Peyer's patch (tissue), 4 donors: ENCODE measurements at places on chromosomes 5 and 9. TPM values are rescaled to one million over a fixed set of nuclear protein-coding genes. Genes with fewer than 3 reads are reported as not detected.

DNA sequence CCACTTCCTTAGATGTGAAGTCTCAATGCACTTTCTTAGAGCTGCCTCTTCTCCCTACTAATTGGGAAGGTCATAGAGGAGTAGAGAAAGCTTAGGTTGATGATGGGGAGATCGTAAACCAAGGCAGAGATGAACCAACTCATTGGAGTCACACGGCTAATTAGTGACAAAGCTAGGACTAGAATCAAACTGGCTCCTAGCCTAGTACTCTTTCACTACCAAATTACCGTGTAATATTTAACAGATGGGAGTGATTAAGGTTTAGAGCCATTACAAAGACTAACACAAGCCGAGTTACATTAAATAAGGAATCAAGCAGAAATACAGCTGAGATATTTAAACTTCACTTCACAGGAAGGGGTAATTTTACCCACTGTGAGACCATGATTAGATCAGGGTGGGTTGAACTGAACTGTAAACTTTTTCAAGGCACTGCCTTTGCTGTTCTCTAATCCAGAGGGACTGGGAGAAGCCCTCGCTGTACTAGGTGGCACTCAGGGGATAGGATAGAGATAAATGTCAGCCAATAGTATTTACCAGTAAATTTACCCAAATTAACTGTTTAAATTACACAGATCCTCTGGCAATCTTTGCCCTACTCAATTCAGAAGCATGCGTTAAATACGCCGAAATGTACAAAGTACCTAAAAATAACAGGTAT, 166.4 kb upstream of the PIK3R1 start:
- no peak for DNase-seq
- H3K4me1 ChIP-seq, result no peaks in the 10 kb centered on the region
- no peaks in the 10 kb centered on the region for H3K27me3 ChIP-seq
- H3K4me3 ChIP-seq, result no peak overlapping the region
- no peaks in the 10 kb centered on the region for H3K36me3 ChIP-seq

GRCh38 chr9:89143266-89143665, 35.4 kb downstream of the SHC3 start:
- no peak overlapping the region for H3K27ac ChIP-seq
- DNase-seq, result no peak
- H3K36me3 ChIP-seq, result no peaks in the 10 kb centered on the region
- no peak overlapping the region for H3K4me3 ChIP-seq
- no peaks in the 10 kb centered on the region for H3K4me1 ChIP-seq

GRCh38 chr5:61334868-61335615, 3.0 kb downstream of the ZSWIM6 start:
- no peaks in the 10 kb centered on the region for H3K27me3 ChIP-seq
- no peaks in the 10 kb centered on the region for H3K36me3 ChIP-seq
- DNase-seq, result no peak
- H3K27ac ChIP-seq, result no peak overlapping the region
- no peak overlapping the region for H3K4me3 ChIP-seq
- peaks cover 4% of the 10 kb centered on the region for H3K4me1 ChIP-seq

- no peaks in the 10 kb centered on the region for H3K27me3 ChIP-seq
- no peaks in the 10 kb centered on the region for H3K36me3 ChIP-seq
- no peak overlapping the region for H3K27ac ChIP-seq
Observed at GRCh38 chr5:127306647-127307046, 16.1 kb downstream of the MEGF10 start.

- H3K36me3 ChIP-seq, result no peaks in the 10 kb centered on the region
- H3K4me3 ChIP-seq, result no peak overlapping the region
- no peaks in the 10 kb centered on the region for H3K27me3 ChIP-seq
Observed at GRCh38 chr9:69078581-69078980, 43.0 kb downstream of the FXN start.

CARD9 gene
- 14.9 TPM for total RNA-seq
